ENCODE measurements at places on chromosomes 1 and 21.

- DNase-seq = no peak
Observed at GRCh38 chr1:233261206-233261605, 34.3 kb downstream of the PCNX2 start.

GRCh38 chr1:59443310-59443709 lies 146.4 kb downstream of the FGGY start:
- DNase-seq = no peak

DNA sequence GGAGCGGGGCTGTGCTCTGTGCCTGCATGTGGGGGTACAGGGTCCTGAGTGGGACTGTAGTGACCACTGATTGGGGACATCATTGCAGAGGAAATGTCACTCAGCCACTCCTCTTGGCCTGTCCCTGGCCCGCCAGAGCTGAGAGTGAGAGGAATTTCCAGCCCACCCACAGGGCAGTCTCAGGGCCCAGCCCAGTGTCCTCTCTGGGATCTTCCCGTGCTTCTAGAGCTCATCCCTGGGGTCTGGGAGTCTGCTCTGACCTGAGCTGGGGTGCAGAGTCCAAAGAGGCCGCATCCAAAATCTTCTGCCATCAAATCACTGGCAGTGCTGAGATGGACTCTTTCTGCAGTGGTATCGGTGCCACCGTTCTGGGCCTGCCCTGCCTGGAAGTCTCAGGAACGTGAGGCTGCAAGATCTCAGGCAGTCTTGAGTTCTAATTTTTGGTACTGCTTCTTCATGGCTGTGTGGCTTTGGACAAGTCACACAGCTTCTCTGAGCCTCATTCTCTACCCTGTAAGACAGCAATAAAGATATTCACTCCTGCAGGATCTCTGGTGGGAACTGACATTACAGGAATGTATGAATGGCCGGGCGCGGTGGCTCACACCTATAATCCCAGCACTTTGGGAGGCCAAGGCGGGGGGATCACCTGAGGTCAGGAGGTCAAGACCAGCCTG lies 100.8 kb upstream of the TARDBP start:
- no peak for DNase-seq

DNA sequence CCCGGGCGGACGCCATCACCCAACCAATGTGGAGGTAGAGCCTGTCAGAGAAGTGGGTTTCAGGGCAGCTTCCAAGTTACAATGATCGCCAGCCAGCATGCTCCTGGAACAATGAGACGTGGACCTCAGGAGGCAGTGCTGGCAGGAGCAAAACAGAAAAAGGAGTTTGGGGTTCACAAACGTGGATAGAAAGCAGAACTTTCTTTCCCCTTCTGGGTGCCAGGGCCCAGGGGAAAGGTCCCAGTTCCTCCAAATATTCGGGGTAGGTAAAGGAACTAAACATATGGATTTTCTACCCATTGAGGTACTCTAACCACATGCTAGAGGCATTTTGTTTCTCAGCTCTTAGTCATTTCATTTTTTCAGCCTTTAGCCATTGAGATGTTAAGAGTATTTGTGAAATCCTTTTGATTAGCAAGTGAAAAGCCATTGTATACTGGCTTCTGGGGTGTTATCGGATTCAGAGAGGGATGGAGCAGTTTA lies 488.4 kb upstream of the ADGRL2 start:
- no peak for DNase-seq

GRCh38 chr1:71039661-71040262 lies 7.9 kb downstream of the PTGER3 start:
- no peak for DNase-seq
